Stimulated activated CD8-positive, alpha-beta memory T cell treated with anti-CD3 and anti-CD28 coated beads, Interleukin-4, amount 100 ng/mL, for 1 hour (primary cell): ENCODE measurements at places on chromosomes 1 and 21.

GRCh38 chr21:35565204-35565611, 495.1 kb downstream of the SETD4 start:
- DNase-seq: no peak

GRCh38 chr1:116956378-116956777, 45.2 kb upstream of the CD101 start:
- DNase-seq: no peak

DNA sequence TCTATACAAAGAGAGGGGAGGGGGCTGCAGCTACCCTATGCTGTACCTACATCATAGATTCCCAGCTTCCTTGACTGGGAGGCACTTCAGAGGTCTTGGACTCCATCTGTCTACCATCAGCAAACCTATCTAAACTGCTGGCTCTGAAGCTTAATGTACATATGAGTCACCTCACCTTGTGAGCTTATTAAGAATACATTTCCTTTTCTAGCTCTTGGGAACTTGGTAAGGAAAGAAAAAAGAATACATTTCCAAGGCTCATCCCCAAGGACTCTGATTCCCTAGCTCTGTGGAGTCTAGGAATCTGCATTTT, 50.0 kb upstream of the PRELP start:
- DNase-seq: no peak

DNA sequence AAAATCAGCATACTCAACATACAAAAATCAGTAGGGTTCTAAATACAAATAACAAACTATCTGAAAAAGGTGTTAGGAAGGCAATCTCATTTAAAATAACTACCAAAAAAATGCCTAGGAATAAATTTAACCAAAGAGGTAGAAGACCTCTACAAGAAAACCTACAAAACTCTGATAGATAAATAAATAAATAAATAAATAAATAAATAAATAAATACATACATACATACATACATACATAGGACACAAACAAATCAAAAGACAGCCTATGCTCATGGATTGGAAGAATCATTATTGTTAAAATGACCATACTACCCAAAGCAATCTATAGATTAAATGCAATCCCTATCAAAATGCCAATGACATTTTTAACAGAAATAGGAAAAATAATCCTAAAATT, 194.7 kb downstream of the BARHL2 start:
- DNase-seq: no peak

GRCh38 chr1:87404296-87404695, 75.6 kb downstream of the LMO4 start:
- DNase-seq: no peak

DNA sequence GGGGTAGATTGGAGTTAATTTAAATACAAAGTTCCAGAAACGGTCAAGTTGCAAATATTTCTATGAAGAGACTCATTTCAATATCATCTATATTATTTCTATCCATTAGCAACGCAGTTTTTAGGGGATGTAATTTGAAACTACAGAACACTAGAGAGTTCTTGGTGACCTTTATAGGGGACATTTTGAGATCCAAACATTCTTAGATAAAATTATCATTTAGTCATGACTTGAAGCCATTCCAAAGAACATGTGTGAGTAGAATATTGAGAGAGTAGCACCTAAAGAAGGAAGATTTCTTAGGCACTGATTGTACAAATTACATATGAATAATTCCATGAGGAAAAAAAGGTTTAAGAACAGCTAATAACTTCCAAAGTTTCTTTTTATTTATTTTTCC, 19.0 kb downstream of the CHIA start:
- DNase-seq: no peak

GRCh38 chr21:28269173-28269572, 723.5 kb downstream of the LTN1 start:
- DNase-seq: no peak
